ENCODE measurements at places on chromosomes 7 and 10. TPM values are rescaled to one million over a fixed set of nuclear protein-coding genes. Genes with fewer than 3 reads are reported as not detected.

ADGRA1 gene
- not detected for total RNA-seq

ETV1 gene
- 61.6 TPM for total RNA-seq

SBDS gene
- total RNA-seq, result 94.4 TPM

DNA sequence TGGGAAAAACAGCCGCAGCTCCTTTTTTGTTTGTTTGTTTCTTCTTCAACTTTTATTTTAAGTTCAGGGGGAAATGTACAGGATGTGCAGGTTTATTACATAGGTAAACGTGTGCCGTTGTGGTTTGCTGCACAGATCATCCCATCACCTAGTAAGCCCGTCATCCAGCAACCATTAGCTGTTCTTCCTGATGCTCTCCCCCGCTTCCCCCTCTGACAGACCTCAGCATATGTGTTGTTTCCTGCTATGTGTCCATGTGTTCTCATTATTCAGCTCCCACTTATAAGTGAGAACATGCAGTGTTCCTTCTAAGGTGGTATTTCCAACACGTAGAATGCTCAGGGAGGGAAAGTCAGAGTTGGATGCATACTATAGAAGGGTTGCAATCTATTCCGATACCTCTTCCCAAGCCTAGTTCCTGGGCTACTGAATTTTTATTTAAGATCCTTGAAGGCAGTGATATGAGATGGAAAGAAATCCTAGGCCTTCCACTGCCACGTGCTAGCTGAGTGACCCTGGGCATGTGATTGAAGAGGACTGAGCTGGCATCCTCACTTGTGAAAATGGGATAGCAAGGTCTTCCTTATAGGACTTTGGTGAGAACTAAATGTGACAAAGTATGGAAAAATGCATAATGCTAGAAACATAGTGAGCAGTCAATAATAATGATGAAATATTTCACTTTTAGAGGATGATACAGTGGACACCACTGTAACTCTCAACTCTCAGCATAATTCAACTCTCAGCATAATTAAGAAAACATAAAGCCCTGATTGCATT is 278.5 kb downstream of the REEP3 start:
- no peaks in the 10 kb centered on the region for H3K27me3 ChIP-seq
- H3K27ac ChIP-seq, result no peak overlapping the region
- peaks cover 8% of the 10 kb centered on the region for H3K4me1 ChIP-seq

DNA sequence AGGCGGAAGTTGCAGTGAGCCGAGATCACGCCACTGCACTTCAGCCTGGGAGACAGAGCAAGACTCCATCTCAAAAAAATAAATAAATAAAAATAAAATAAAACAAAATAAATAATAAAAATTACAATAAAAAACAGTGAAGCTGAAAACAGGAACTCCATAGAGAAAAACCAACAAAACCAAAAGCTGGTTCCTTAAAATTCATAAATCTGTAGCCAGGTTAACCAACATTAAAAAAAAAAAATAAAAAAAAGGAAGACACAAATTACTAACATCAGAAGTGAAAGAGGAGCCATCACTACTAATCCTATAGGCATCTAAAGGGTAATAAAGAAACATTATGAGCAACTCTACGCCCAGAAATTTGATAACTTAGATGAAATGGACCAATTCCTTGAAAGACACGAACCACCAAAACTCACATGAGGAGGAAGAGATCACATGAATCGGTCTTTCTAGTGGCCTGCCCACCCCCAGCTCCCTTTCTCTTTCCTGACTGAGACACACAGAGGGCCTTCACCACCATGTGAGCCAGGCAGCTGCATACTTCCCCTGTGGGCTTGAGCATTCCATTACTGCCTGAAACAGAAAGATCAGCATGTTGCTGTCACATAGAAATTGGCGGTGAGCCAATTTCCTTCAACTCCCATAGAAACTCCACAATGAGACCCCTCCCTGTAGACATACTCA is 208.7 kb downstream of the MAD1L1 start:
- no peak overlapping the region for H3K4me3 ChIP-seq
- DNase-seq, result no peak
- H3K36me3 ChIP-seq, result no peaks in the 10 kb centered on the region
- peak overlapping the region; percentile 9 for H3K27ac ChIP-seq

DNA sequence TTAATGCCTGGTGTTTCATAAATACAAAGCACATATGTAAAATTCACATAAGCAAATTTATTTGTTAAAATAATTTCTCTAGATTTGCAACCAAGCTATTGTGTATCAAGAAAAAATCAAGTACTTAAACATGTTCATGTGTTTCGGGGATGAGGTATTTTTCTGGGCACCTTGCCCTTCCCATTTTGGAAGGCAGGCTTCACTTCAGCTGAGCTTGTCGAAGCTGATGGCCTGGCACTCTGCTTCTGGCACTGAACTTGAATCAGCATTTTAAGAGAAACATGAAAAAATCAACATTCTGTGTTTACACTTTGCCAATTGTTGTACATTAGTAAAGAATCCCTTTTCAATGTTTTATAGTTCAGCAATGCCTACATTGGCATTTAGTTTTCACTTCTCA is 179.1 kb upstream of the STEAP4 start:
- no peak for DNase-seq
- H3K27me3 ChIP-seq, result no peaks in the 10 kb centered on the region
- H3K4me1 ChIP-seq, result no peaks in the 10 kb centered on the region
- no peaks in the 10 kb centered on the region for H3K36me3 ChIP-seq

DNA sequence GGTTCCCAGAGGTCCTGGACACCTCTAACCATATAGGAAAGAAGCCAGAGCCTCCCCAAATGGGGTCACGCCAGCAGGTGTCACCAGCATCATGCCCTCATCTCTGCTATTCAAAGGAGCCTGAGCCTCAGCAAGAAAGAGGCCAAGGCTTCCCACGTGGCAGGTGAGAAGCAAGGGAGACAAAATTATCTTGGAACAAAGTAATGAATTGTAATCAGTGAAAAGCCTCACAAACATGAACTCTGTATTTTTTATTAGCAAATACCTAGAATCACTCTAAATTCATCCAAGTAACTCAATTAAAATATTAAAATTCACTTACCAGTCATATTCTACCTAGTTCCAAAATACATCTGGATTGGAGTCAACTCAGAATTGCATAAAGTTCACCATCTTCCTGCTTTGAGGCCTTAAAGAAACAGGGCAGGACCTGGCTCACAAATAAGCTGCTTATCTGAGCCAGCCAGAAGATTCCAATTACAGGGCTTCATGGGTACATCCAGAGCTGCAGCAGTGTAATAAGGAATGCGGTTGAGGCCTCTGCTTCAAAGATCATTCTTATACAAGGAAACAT is 68.7 kb downstream of the SGMS1 start:
- H3K36me3 ChIP-seq, result no peaks in the 10 kb centered on the region
- H3K27me3 ChIP-seq, result no peaks in the 10 kb centered on the region
- DNase-seq, result no peak

DNA sequence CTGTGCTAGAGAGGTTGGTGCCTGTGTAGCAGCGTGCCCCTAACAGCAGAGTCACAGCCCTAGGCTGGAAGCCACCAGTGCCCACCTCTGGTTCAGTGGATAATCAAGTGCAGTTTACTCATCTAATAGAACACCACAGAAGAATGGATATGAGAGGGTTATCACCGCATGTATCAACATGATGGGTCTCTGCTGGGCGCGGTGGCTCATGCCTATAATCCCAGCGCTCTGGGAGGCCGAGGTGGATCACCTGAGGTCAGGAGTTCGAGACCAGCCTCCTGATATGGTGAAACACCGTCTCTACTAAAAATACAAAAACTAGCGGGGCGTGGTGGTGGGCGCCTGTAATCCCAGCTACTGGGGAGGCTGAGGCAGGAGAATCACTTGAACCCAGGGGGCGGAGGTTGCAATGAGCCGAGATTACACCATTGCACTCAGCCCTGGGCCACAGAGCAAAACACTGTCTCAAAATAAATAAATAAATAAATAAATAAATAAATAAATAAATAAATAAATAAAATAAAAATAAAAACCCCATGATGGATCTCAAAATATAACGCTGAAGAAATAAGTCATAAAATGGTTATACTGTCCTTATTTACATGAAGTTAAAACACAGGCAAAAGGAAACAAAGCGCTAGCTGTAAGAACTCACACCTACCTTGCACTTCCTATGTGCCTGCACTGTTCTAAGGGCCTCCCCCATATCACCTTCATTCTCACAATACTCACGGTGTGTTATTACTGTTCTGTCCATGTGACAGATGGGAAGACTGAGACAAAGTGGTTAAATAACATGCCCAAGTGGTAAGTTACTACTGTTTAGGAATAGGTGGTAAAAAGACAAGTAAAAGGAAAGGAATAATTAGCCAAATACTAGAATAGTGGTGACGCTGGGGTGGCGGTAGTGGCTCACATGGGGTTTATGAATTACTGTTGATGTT is 70.9 kb downstream of the AMZ1 start:
- H3K27ac ChIP-seq, result peak overlapping the region; percentile 88
- H3K4me3 ChIP-seq, result no peak overlapping the region
- H3K4me1 ChIP-seq, result peaks cover 64% of the 10 kb centered on the region
- DNase-seq, result no peak

DNA sequence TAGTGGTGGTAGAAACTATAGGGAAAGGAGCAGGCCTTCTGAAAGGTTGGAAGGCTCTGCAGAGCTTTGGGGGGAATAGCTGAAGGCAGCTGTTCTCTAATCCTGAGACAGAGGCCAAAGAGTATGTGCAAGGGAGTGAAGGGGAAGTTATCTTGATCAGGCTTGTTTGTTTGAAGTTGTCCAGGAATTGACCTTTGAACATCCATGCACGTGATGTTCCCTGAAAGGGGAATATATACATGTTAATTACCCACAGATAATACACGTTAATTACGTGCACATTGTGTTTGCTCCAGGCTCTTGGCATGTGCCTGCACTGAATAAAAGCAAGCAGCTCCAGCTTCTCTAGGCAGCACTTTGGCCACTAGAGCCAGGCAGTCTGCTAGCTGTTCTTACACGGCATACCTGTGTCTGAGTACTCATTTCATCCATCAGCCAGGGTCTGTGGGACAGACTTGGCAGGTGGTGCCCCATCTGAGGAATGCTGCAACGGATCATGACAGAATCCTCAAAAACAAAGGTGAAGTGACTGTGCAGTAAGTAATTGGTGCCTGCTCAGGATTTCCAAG is 18.0 kb upstream of the STARD3NL start:
- no peak overlapping the region for H3K27ac ChIP-seq
- H3K4me3 ChIP-seq, result no peak overlapping the region
- H3K4me1 ChIP-seq, result no peaks in the 10 kb centered on the region
- no peaks in the 10 kb centered on the region for H3K36me3 ChIP-seq
- no peaks in the 10 kb centered on the region for H3K27me3 ChIP-seq

GRCh38 chr7:4042402-4043045 is 639.6 kb upstream of the FOXK1 start:
- DNase-seq, result no peak
- H3K27ac ChIP-seq, result no peak overlapping the region
- no peak overlapping the region for H3K4me3 ChIP-seq
- no peaks in the 10 kb centered on the region for H3K36me3 ChIP-seq
- H3K27me3 ChIP-seq, result no peaks in the 10 kb centered on the region
- no peaks in the 10 kb centered on the region for H3K4me1 ChIP-seq

DNA sequence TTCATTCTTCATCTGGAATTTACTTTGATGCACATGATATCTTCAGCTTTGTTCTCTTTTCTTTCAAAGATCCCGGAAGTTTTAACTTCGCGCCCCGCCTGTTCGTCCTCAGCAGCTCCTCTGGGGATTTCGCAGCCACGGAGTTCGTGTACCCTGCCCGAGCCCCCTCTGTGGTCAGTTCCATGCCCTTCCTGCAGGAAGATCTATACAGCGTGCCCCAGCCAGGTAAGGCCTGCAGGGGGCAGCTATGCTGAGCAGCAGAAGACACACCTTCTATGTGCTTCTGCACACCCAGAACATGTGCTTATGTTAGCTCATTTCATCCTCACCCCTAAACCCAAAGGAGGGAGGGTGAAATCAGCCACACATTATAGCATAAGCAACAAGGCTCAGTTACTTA is 79.7 kb upstream of the LYZL2 start:
- H3K27ac ChIP-seq, result no peak overlapping the region
- H3K4me3 ChIP-seq, result no peak overlapping the region
- H3K4me1 ChIP-seq, result peaks cover 13% of the 10 kb centered on the region
- no peaks in the 10 kb centered on the region for H3K27me3 ChIP-seq
- DNase-seq, result no peak

DNA sequence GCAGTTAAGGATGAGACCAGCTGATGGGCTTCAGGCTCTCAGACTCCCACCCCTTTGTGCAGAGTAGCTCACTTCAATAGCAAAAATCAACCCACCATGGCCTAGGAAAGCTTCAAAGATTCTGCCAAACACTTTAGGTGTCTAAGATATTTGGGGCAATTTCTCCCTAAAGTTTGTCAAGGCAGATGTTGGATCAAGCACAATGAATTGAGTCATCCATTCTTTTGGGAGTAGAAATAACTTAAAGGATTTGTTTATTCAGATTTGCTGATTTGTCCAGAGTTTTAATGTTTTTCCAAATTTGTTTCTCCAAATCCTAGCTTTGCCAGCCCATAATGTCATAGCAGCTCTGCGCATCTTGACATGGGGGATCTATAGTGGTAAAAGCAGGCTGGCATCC is 855.1 kb downstream of the LRMDA start:
- H3K27me3 ChIP-seq, result no peaks in the 10 kb centered on the region
- no peaks in the 10 kb centered on the region for H3K4me1 ChIP-seq
- no peaks in the 10 kb centered on the region for H3K36me3 ChIP-seq
- H3K27ac ChIP-seq, result no peak overlapping the region

- DNase-seq, result no peak
- no peaks in the 10 kb centered on the region for H3K27me3 ChIP-seq
- no peak overlapping the region for H3K27ac ChIP-seq
- H3K36me3 ChIP-seq, result peaks cover 4% of the 10 kb centered on the region
- no peak overlapping the region for H3K4me3 ChIP-seq
- peaks cover 8% of the 10 kb centered on the region for H3K4me1 ChIP-seq
Observed at GRCh38 chr10:122178655-122179054, 92.4 kb upstream of the BTBD16 start.

DNA sequence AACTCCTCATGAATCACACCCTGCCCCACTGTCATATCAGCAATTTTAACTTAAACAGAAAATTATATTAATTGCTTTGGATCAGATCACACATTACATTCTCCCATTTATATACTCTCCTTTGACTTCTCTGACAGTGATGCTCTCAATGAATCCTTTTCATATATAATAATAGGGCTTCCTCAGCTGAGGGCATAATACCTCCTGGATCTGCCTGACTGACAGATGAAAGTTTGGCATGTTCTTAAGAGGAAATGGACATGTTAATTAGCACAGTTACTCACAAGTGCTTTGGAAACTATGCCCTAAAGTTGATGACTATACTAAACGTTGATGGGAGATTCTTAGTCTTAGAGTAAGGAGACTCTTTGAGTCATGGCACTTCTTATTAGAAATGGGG is 478.2 kb upstream of the LRRN3 start:
- DNase-seq, result no peak
- no peak overlapping the region for H3K4me3 ChIP-seq
- H3K36me3 ChIP-seq, result no peaks in the 10 kb centered on the region
- no peaks in the 10 kb centered on the region for H3K27me3 ChIP-seq
